ENCODE measurements at places on chromosomes 11 and 22.
A peak's percentile ranks its signal among the peaks of the same experiment; 100 is the strongest.

DNA sequence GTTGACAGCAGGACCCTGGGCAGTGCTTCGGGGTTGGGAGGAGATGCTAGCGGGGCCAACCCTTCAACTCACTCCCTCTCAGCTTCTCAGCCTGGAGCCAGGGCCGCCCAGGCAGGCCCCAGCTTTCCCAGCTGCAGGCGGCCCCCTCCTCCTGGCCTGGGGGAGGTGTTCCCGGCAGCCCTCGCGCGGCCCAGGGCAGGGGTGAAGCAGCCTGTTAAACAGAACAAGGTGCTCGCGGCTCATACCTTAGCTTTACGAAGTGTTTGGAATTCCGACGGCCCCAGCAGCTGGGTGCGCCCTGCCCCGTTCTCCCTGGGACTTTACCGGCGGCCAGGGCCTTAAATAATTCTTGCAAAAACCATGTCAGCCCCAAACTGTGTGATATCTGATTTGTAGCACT lies 17.2 kb downstream of the MRPL23 start:
- no peaks in the 10 kb centered on the region for H3K4me1 ChIP-seq
- no peaks in the 10 kb centered on the region for H3K36me3 ChIP-seq
- no peaks in the 10 kb centered on the region for H3K27me3 ChIP-seq
- no peak for DNase-seq
- H3K27ac ChIP-seq: no peak overlapping the region

DNA sequence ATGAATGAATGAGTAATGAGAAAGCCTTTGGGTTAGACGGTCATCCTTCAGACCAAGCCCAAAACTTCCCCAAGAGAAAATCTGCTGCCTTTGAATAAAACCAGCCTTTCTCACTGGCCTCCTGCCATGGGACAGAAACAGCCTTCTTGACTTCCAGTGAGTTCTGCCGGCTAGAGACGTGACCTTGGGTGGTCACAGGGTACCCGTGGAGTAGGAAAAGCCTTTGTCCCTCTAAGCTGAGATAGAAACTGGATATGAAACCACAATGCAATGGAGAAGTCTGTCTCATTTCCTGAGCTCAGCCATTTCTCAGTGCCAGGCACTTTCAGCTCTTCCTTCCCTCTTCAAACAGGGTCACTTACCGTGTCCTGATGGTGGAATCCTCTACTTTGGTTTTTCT lies 21.2 kb upstream of the YWHAH start:
- peaks cover 70% of the 10 kb centered on the region for H3K4me1 ChIP-seq
- no peak overlapping the region for H3K4me3 ChIP-seq
- DNase-seq: no peak
- peak overlapping the region; percentile 70 for H3K27ac ChIP-seq

GRCh38 chr11:111349191-111349695 lies 29.8 kb downstream of the POU2AF1 start:
- no peak for DNase-seq
- no peak overlapping the region for H3K4me3 ChIP-seq
- peaks cover 15% of the 10 kb centered on the region for H3K27me3 ChIP-seq
- peaks cover 23% of the 10 kb centered on the region for H3K4me1 ChIP-seq
- H3K27ac ChIP-seq: no peak overlapping the region
- H3K36me3 ChIP-seq: no peaks in the 10 kb centered on the region

GRCh38 chr11:10243896-10244575 lies 50.0 kb downstream of the SBF2 start:
- H3K27ac ChIP-seq: no peak overlapping the region
- no peaks in the 10 kb centered on the region for H3K27me3 ChIP-seq
- H3K4me1 ChIP-seq: no peaks in the 10 kb centered on the region
- no peak overlapping the region for H3K4me3 ChIP-seq
- no peak for DNase-seq

DNA sequence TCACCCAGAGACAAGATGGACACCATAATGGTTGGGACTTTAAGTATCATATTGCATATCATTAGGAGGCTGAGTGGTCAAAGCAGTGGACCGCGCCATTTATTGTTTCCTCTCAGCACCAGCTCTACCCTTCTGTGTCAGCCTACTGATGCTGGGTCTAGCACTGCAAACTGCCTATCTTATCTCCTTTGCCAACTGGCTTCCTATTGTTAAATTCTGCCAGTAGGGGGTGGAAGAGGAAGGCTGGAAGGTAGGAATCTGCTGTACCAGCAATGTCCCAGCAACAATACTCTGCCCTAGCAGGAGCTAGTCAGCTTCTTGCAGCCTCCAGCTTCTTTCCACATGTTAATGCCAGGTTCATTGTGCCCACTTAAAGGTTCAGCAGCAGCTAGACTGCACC lies 367.1 kb upstream of the PDGFD start:
- H3K27me3 ChIP-seq: no peaks in the 10 kb centered on the region
- H3K36me3 ChIP-seq: no peaks in the 10 kb centered on the region

DNA sequence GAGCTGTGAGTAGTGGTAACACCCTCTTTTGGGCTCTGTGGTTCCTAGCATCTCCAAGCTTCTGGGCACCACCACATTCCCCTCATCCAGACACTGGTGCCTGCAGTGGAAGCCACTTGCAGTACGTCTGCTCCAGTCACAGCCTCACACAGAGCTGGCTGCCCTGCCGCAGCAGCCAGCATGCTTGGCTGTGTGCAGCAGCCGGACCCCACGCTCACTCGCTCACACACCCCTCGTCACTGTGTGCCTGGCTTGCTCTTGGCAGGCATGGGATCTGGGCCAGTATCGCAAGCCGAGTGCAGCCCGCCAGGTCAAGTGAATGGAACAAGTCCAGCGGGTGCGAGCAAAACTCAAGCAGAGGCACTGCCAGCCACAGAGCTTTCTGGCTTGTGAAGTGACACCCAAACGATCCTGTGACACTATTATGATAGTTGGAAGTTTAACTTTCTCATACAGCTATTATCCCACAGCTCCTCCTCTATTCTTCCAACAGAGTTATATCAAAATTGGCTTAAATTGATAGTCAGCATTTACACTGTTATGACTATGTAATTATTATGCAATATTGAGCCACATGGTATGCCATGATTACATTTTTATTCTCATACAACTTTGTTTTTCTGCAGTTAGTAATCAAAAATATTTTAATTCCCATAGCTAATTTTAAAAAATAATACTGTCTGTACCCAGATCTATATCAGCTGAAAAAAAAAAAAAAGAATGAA lies 89.0 kb downstream of the CCDC73 start:
- no peaks in the 10 kb centered on the region for H3K36me3 ChIP-seq
- no peak for DNase-seq
- H3K27ac ChIP-seq: no peak overlapping the region
- H3K4me3 ChIP-seq: no peak overlapping the region

DNA sequence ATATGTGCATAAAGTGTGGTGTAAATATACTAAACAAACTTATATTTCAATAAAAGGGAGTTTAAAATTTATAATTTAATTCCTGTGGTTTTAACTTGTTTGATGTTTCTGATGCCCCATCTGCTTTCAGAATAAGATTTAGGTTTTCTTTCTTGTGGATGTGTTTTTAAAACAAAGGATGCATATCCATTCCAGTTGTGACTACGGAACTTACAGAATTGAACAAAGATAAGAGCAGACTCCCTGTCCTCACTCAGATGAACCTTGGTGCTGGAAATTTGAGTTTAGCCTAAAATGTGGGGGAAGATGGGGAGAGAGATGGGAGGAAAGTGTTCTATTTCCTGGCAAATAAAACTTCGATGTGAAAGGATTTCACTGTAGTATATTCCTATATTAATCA lies 2.5 kb downstream of the FJX1 start:
- no peak overlapping the region for H3K27ac ChIP-seq
- H3K27me3 ChIP-seq: no peaks in the 10 kb centered on the region
- peaks cover 65% of the 10 kb centered on the region for H3K4me1 ChIP-seq
- no peaks in the 10 kb centered on the region for H3K36me3 ChIP-seq

- peaks cover 8% of the 10 kb centered on the region for H3K4me1 ChIP-seq
- H3K36me3 ChIP-seq: no peaks in the 10 kb centered on the region
- no peak overlapping the region for H3K27ac ChIP-seq
- DNase-seq: no peak
Observed at GRCh38 chr11:41954034-41954433, 494.6 kb upstream of the LRRC4C start.

GRCh38 chr11:13126430-13126829 lies 117.3 kb downstream of the RASSF10 start:
- no peak for DNase-seq
- no peaks in the 10 kb centered on the region for H3K27me3 ChIP-seq
- H3K4me1 ChIP-seq: peaks cover 18% of the 10 kb centered on the region
- H3K36me3 ChIP-seq: peaks cover 12% of the 10 kb centered on the region
- peak overlapping the region; percentile 64 for H3K27ac ChIP-seq

GRCh38 chr11:78061088-78061920 lies 2.4 kb upstream of the THRSP start:
- DNase-seq: no peak
- H3K4me1 ChIP-seq: peaks cover 29% of the 10 kb centered on the region
- H3K4me3 ChIP-seq: no peak overlapping the region
- H3K36me3 ChIP-seq: peaks cover under 1% of the 10 kb centered on the region
- H3K27ac ChIP-seq: peak overlapping the region; percentile 83

DNA sequence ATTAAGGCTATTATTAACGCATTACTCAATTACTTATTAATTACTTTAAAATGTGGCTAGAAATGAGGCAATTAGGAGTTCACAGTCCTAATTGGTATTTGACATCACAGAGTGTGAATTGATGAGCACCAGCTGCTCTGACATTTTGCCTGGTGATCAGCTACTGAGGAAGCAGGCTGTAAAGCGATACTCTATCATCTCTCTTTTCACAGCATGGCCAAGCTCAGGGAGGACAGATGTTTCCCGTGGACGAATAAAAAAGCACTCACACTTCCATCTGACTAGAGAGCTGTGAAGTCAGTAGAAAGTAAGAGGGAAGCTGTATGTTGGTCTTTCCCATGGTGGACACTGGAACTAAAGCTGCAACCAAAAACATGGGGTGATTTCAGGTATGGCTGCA lies 29.1 kb upstream of the SYT9 start:
- DNase-seq: no peak
- H3K4me3 ChIP-seq: no peak overlapping the region
- peaks cover 81% of the 10 kb centered on the region for H3K27me3 ChIP-seq
- no peak overlapping the region for H3K27ac ChIP-seq
- H3K4me1 ChIP-seq: peaks cover 5% of the 10 kb centered on the region
- no peaks in the 10 kb centered on the region for H3K36me3 ChIP-seq

GRCh38 chr11:111718436-111718835 lies 47.8 kb downstream of the PPP2R1B start:
- peaks cover 26% of the 10 kb centered on the region for H3K4me1 ChIP-seq
- peak overlapping the region; percentile 36 for H3K27ac ChIP-seq
- no peaks in the 10 kb centered on the region for H3K27me3 ChIP-seq
- peaks cover 73% of the 10 kb centered on the region for H3K36me3 ChIP-seq
- no peak overlapping the region for H3K4me3 ChIP-seq

- H3K36me3 ChIP-seq: no peaks in the 10 kb centered on the region
- peak; percentile 92 for DNase-seq
- peak overlapping the region; percentile 29 for H3K4me3 ChIP-seq
- H3K27me3 ChIP-seq: peaks cover 22% of the 10 kb centered on the region
- peaks cover 49% of the 10 kb centered on the region for H3K4me1 ChIP-seq
Observed at GRCh38 chr11:126440792-126441514, 85.5 kb downstream of the ST3GAL4 start.

GRCh38 chr22:26053737-26054316 lies 115.4 kb upstream of the SEZ6L start:
- H3K4me1 ChIP-seq: peaks cover 43% of the 10 kb centered on the region

- H3K27me3 ChIP-seq: peaks cover 51% of the 10 kb centered on the region
- no peaks in the 10 kb centered on the region for H3K36me3 ChIP-seq
- no peak for DNase-seq
- H3K4me1 ChIP-seq: no peaks in the 10 kb centered on the region
- no peak overlapping the region for H3K27ac ChIP-seq
Observed at GRCh38 chr11:45834298-45834756, 12.9 kb upstream of the CRY2 start.

GRCh38 chr11:110855191-110855590 lies 143.0 kb upstream of the ARHGAP20 start:
- H3K27me3 ChIP-seq: no peaks in the 10 kb centered on the region
- H3K27ac ChIP-seq: no peak overlapping the region
- H3K4me1 ChIP-seq: peaks cover 33% of the 10 kb centered on the region
- DNase-seq: no peak

GRCh38 chr11:44923806-44924205 lies 26.9 kb downstream of the TP53I11 start:
- no peak overlapping the region for H3K27ac ChIP-seq
- H3K36me3 ChIP-seq: no peaks in the 10 kb centered on the region
- peaks cover 18% of the 10 kb centered on the region for H3K27me3 ChIP-seq

DNA sequence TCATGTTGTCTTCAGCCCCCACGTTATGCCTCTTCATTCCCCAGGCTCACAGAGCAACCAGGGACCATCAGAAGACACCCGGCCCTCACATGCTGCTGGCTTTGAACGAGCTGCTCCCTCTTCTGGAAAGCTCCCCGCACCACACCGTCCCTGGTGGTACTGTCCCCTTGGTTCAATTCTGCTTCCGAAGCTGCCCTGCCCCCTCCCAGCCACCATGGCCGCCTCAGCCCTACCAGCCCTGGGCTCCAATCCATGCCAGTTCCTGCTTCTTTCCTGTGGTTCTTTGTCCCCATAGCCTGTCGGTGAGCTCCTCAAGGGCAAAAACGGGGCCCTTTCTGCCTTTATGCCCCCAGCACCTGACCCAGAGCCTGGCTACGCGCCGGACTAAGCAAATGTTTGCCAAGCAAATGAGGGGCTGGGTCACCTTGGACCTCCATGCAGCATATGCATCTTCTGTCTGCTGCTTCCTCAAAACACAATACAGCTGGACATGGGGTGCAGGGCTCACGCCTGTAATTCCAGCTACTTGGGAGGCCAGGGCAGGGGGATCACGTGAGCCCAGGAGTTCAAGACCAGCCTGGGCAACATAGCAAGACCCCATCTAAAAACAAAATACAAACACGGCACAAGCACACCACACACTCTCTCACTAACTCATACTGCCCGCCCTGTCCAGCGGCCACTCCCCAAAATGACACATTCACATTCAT lies 21.3 kb downstream of the TNKS1BP1 start:
- H3K4me3 ChIP-seq: no peak overlapping the region
- DNase-seq: no peak
- H3K27me3 ChIP-seq: peaks cover 3% of the 10 kb centered on the region
- H3K36me3 ChIP-seq: peaks cover 74% of the 10 kb centered on the region
- H3K4me1 ChIP-seq: peaks cover 50% of the 10 kb centered on the region

DNA sequence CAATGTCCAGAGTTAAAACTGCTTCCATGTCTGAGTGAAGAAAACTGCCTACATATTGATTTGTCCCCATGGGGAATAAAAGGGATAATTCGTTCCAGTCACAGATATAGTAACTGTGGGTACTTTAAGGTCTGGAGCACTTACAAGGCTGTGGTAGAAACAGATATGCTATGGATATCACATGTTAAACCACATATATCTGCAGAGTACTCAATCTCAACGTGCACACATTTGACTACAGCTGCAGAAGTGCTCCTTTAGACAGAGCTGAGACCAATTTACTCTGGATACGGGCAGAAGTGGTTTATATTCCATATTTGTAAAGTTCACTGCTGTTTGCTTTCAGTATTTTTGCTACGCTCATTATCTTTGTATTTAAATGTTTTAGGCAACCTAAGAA lies 9.7 kb upstream of the MS4A2 start:
- no peaks in the 10 kb centered on the region for H3K4me1 ChIP-seq
- H3K36me3 ChIP-seq: no peaks in the 10 kb centered on the region
- H3K27ac ChIP-seq: no peak overlapping the region
- no peak for DNase-seq
- H3K4me3 ChIP-seq: no peak overlapping the region

Measured in nephron progenitor cell (in vitro differentiated cells).